ENCODE measurements at places on chromosomes 12 and 14. TPM values are rescaled to one million over a fixed set of nuclear protein-coding genes. Genes with fewer than 3 reads are reported as not detected.

- DNase-seq, result no peak
Measured at GRCh38 chr14:67539116-67539515, 6.0 kb downstream of the PLEKHH1 start.

DNA sequence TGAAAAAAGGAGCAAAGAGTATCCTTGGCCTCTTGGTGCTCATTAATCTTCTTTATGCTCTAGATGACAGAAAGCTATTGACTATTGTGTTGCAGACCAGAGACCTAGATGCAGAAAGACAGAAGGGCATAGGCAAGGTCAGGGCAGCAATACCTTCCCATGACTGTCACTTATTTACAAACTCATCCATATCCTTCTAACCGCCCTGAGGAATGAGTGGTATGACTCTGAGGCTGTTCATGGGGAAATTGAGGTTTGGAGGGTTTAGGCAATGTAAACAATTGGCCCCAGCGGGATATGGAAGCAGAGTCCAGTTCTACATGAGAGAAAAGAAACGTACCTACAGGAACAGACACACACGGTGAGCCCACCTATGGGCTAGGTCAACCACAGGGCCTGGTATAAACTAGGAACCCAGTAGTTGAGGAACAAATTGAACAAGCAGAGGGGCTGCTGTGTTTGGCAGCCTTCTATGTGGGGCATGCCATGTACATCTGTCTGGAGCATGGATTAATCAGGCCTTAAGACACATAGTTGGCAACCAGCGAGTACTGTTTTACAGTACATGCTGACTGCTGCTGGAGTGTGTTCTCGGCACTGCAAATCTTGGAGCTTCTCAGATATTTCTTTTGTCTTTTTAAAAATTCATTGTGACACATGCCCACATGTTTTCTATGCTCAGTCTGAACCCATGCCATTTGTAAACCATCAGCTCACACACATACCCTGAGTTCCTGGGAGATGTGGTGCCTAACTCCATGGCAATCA lies 159.7 kb upstream of the NTF3 start:
- no peak for DNase-seq

DNA sequence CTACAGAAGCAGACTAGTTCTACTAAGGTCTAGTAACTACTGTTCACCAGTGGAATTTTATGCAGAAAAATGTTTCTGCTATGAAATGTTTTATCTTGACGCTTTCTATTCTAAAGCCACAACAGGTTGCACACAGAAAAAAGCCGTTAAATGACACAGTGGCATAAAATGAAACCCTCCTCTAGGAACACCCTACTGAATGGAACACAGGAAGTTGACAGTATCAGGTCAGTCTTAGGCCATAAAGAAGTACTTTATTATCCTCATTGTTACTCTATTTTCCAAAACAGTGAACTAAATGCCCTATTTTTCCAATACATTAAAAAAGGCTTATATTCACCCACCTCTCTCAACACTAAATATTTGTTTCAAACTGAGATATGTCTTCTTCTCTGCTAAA lies 21.9 kb downstream of the EPS8 start:
- no peak for DNase-seq

GRCh38 chr12:67885375-67886169 lies 103.7 kb upstream of the IFNG-AS1 start:
- no peak for DNase-seq

DNA sequence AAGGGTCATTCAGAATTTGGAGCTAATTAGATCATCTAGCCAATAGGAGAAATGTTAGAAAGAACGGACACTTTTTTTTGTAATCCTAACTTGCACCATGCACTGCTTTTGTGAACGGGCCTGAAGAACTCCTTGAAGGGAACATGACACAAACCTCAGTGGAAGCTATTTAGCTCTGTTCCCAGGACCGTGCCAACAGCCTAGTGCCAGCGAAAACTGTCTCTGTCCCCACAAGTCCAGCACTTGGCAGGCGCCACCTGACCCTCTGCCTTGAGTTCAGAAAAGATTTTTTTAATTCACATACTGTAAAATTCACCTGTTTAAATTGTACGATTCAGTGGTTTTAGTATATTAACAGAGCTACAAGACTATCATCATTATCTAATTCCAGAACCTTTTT lies 31.3 kb upstream of the KCNA5 start:
- DNase-seq, result no peak

DNA sequence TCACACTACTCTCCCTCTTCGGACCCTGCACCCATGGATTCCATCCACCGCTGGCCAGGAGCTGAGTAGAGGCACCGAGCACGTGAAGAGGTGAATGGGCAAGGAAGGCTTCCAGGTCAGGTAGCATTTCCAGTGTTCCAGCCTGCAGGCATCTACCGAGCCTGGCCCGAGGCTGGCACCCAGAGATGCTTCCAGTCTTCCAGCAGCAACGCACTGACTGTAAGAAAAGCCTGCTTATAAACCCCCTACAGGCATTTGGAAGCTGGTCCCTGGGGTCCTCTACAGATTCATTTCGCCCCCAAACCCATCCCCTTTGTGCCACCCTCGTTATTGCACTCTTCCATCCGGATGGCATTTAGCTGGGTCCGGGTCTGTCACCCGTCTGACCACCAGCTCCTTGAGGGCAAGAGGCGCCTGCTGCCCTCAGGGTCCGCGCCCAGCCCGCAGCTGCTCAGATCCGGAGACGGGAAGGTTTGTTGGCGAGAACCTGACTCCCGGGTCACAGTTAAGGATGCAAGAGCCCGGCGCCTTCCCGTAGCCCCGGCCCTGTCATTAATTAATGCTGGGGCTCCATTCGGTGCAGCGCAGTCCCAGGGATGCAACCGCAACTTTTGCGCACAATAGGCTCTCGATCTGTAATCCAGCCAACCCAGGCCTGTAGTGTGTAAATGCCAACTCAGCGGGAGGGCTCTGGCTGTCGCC lies 614 bp upstream of the MARK3 start:
- DNase-seq, result no peak

DNA sequence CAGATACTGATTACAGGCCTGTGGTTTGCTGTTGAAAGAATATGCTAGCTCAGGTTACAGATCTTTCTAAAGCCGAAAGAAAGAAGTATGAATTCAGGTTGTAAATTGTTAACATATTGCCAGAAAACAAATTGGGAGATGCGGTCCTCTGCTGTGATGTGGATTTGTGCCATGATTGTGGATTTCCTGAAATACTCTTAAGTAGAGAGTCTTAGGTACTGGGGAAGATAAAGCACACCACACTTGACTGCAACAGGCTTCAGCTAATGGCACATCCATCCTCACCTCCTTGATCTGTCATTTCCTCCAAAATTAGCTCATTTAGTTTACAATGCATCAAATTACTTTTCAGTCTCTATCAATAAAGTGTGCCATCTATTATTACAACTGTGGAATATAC lies 279.2 kb downstream of the SYT1 start:
- no peak for DNase-seq

DNA sequence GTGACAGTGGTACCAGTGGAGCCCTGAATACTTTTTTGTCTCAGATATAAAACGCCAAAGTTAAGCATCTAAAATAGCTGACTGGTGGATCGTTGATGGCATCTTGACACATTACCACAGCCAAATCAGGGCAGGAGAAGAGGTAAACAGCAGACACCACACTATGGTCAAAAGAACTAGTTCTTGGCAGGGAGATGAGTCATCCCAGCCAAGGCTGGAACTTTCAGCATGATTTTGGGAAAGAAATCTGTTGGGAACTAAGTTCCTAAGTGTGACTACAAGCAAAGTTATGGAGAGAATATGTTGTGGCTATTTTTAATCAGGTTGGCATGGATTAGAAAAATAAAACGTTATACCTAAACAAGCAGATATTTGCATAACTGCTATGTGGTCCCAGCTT lies 36.9 kb downstream of the LGR5 start:
- no peak for DNase-seq

GRCh38 chr12:94126067-94126466 lies 22.3 kb upstream of the PLXNC1 start:
- DNase-seq, result no peak

DNA sequence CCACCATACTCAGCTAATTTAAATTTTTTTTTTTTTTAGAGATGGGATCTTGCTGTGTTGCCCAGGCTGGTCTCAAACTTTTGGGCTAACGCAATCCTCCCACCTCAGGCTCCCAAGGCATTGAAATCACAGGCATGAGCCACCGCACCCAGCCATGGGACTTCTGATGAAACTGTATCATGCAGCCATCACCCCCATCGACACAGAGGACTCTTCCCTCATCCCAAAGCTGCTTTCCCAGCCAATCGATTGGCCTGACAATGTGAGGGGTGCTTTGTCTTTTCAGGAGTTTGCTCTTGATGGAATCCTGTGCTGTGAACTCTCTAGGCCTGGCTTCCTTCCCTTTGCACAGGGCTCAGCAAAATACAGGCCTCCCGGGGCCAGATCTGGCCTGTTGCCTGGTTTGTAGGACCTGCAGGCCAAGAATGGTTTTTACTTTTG lies 59.6 kb upstream of the NCOR2 start:
- DNase-seq, result peak; percentile 86

DNA sequence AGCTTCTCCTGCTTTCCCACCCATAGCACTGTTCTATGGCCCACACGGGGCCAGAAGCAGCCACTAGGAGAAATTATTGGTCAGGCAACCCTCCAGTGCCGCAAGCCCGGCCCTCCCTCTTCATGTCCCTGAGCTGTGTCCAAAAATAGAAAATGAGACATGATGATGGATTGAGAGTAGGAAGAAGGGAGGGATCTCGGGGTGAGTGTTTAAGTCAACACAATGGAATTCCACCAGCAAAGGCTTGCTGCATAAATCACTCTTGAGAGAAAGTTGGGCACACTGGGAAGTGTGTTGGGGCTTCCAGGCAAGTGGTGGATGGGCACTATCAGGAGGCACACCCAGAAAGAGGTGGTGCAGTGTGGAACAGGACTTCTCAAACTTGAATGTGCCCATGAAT lies 94.2 kb downstream of the LLPH start:
- no peak for DNase-seq

- no peak for DNase-seq
Measured at GRCh38 chr12:18074001-18074400, 16.0 kb downstream of the RERGL start.

- peak; percentile 45 for DNase-seq
Measured at GRCh38 chr12:46124848-46125619, 134.7 kb upstream of the SCAF11 start.

GRCh38 chr14:40697231-40697630 lies 909.4 kb upstream of the LRFN5 start:
- DNase-seq, result no peak

GRCh38 chr12:127396734-127397133 lies 870.2 kb upstream of the TMEM132C start:
- no peak for DNase-seq

- no peak for DNase-seq
Measured at GRCh38 chr14:63933711-63934110, 80.9 kb downstream of the SYNE2 start.

DNA sequence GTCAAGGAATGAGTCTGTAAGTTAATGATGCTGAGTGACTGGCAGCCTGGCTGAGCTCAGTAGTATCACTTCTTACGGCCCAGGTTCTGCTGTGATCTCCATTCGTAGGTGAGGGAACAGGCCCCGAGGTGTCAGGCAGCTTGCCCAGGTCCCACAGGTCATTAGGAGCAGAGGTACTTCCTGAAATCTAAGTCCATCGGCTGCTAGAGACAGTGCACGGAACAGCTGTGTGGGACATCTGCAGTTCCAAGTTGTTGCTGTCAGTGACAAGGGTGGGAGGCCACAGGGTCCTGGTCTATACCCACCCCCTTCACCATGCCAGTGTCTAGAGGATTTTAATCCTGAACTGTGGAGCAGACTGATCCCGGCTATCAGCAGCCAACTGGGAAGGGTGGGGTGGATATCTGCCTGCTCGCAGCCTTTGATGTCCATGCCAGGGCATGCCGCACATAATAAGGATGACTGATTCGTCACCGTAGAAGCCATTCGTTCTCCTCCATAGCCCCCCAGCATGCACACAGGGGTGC lies 82.3 kb upstream of the RIN3 start:
- no peak for DNase-seq

DNA sequence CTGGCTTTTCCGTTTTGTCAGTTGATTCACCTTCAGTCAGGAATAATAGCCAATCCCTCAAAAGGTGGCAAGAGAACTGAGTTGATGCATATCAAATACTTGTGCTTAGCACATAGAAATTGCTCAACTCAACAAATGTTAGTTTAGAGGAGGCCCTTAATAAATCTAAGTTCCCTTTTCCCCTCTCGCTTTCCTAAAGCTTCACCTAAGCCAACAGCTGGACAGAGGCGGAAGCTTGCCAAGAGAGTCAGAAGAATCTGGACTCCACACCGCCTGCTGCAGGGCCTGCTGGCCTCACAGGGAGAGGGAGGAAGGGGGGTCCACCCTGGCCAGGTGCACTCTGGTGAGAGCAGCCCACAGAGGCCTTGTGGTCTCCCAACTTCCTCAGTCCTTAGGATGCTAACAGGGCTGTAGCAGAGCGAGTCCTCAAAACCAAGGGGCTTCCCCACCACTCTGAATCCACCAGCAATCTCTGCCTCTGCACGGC lies 213.1 kb downstream of the CHST11 start:
- peak; percentile 55 for DNase-seq

DNA sequence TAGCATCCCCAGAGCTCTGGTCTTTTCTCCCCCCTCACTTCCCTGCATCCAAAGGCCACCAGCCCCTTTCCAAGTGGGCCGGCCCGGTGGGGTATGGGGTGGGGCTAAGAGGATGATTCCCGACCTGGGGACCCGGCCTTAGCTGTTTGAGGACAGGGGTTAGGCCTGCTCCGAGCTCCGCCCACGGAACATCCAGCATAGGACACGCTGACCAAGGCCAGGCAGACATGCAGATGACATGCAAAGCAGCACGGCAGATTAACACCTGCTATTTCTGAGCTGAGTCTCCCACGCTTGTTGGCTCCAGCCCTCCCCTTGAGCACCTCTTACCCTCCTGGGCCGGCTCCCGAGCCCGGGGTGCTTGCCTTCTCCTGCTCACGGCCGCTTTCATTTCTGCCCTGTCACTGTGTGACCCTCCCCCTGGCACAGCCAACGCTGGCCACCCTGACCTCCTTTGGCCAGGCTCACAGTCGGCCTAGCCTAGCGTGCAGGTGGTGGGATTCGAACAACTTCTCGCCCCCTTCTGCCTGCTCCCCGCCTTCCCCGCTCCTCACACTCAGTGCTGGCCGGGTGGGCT lies 40.2 kb downstream of the TEAD4 start:
- no peak for DNase-seq

- DNase-seq, result no peak
Measured at GRCh38 chr12:52949413-52950331, 754 bp downstream of the KRT18 start.

The TOMM20L gene
- polyA plus RNA-seq, result not detected

The CLEC1B gene
- 0.06 TPM for polyA plus RNA-seq

The HHIPL1 gene
- 1.2 TPM for polyA plus RNA-seq

The ADCY6 gene
- 25.4 TPM for polyA plus RNA-seq

The FIGNL2 gene
- polyA plus RNA-seq, result 0.22 TPM

The SSPN gene
- 17.0 TPM for polyA plus RNA-seq

The PTCSC3 gene
- not detected for polyA plus RNA-seq

The FAIM2 gene
- 7.1 TPM for polyA plus RNA-seq

The SERPINA1 gene
- 1.9 TPM for polyA plus RNA-seq

Measured in ovary (tissue), 10 donors.